Caki2 (cell line): ENCODE measurements at places on chromosomes 3 and 15. TPM values are rescaled to one million over a fixed set of nuclear protein-coding genes. Genes with fewer than 3 reads are reported as not detected.

CCR9 gene
- total RNA-seq, result 0.81 TPM in 1 of 2 replicates, not detected in the other

FOXB1 gene
- total RNA-seq, result not detected in 2 replicates

GOLGA6L4 gene
- not detected in 2 replicates for total RNA-seq

DNA sequence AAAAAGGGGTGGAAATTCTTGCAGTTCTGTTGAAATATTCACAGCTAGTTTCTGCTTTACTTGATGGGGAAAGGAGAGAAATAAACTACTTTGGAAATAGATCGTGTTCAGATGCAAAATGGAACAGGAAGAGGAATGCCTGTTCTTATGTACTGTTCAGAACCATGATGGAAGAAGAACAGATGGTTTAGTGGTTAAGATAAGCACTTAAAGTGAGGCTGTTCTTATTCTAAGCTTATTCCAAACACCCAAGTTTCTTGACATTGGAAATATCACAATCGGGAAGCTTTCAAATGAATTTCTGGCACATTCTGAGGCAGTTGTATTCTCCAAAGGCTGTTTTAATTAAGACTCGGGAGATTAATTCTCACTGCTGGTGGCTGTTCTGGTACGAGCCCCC lies 228.5 kb downstream of the LSAMP start:
- no peak for DNase-seq

GRCh38 chr15:82132742-82133141 lies 86.9 kb upstream of the MEX3B start:
- DNase-seq, result no peak

TGM5 gene
- total RNA-seq, result not detected in 2 replicates

GRCh38 chr15:101025896-101026631 lies 106.9 kb downstream of the LRRK1 start:
- DNase-seq, result no peak

FGF12 gene
- total RNA-seq, result 1.5 and 2.6 TPM in 2 replicates

- DNase-seq, result peak; percentile 80
Measured at GRCh38 chr3:170233530-170233929, 11.3 kb downstream of the PRKCI start.

- DNase-seq, result no peak
Measured at GRCh38 chr15:28932361-28932760, 46.6 kb downstream of the APBA2 start.

HDAC11 gene
- total RNA-seq, result 13.3 and 19.3 TPM in 2 replicates

- no peak for DNase-seq
Measured at GRCh38 chr15:77457191-77457904, 36.7 kb downstream of the HMG20A start.
